ENCODE measurements at places on chromosomes 2 and 18.

- DNase-seq = no peak
Measured at GRCh38 chr2:236731767-236732580, 162.3 kb downstream of the ACKR3 start.

DNA sequence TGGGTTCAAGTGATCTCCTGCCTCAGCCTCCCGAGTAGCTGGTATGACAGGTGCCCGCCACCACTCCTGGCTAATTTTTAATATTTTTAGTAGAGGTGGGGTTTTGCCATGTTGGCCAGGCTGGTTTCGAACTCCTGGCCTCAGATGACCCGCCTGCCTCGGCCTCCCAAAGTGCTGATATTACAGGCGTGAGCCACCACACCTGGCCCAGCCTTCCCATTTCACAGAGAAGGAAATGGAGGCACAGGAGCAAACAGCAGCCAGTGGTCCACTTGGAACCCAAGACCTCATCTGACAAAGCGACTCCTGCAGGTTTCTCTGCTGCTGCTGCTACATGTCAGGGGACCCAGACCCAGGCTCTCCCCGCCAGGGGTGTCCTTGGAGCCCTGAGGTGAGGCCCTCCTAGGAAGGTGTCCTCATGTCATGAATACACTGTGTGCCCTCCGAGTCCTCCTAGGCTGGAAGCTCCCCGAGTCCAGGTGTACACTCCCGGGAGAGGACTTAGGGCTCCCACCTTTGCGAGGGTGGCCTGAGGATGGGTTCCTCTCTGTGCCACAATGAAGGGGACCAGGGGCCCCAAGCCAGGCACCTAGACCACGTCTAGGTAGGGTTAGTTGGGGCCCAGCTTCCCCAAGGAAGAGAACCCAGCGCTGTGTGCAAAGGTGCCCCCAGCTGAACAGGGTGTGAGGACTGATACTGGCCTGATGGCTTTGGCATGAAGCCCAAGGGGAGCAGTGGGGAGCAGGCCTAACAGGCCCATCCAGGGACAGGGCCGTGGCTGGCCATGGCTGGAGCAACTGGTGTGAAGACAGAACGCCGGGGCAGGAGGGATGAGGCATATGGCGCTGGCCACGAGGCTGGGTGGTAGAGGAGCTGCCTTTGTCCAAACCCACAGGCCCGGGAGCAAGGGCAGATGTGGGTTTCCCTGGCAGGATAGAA is 56.1 kb downstream of the HS6ST1 start:
- no peak for DNase-seq

GRCh38 chr2:28068088-28068487 is 177.6 kb downstream of the BABAM2 start:
- no peak for DNase-seq

- no peak for DNase-seq
Measured at GRCh38 chr18:80183273-80184050, 63.9 kb downstream of the PARD6G start.

DNA sequence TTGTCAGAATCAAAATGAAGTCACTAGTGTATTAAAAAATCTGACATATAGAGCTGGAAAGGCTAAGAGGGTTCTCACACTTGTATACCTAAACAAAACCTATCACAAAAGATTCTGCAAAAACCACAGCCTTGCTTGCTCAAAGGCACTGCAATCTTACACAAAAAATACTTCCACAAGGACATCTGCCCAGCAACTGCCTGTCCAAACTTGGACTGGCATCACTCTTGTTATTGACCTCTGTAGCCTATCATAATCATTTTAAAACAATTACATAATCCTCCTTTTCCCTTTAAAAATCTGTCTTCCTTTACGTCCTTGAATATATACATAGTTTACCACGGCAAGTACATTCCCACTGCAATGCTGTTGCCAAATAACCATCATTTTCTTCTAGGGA is 19.9 kb downstream of the CHMP3 start:
- DNase-seq = no peak

DNA sequence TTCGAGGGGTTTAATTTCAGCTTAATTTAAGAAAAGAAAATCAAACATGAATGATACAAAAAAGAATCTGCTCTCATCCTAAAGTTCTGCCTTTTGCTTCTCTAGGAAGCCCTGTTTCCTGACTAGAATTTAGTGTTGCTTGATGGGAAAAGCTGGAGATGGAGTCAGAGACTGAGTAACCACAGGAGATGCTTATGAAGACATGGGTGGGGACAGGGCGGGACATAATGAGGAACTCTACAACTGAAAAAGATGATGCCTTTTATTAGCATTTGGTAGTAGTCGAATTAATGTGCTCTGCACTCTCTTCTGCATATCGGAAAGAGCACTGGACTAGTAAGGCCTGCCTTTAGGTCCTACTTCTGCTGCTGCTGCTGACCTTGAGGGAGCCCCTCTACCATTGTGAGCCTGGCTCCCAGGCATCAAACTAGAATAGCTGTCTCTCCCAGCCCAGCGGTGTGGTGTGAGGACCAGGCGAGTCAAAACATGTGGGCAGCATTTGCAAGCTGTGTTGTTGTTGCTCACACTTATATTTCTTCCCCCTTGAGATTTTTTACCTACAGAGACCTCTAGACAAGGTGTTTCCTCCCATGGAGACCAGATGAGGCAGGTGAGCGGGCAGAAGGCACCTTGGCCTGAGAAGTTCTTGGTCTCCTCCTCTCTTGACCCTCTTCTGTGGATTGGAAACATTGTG is 61.5 kb downstream of the INPP4A start:
- DNase-seq = no peak

- no peak for DNase-seq
Measured at GRCh38 chr2:235968616-235969324, 199.4 kb downstream of the GBX2 start.

GRCh38 chr2:158542577-158542976 is 85.8 kb downstream of the PKP4 start:
- no peak for DNase-seq

DNA sequence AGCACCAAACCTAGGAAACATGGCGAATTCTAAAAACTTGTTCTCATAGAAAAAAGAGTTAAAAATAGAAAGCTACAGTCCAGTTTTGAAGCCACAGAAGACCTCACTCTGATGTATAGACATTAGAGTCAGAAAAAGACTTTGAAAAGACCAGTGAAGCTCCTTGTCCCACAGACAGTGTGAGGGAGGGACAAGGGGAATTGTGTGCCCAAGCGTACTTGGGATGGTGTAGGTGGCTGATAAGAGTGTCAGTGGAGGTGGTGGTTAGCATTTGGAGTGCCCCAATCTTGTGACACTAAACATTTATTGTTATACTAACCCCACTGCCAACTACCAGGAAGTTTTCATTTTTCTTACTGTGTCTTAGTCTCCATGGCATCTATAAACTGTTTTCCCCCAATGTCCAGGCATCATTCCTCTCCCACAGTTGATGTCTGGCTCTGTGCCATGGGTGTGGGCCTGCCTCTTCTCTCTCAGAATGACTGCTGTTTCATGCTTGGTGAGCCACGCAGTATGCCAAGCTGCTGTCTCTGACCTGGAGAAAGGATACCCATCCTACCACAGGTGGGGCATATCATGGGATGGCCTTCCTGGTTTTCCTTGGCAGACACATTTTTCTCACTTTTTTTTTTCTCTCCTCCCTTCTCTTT is 161.4 kb downstream of the RPIA start:
- DNase-seq = no peak

DNA sequence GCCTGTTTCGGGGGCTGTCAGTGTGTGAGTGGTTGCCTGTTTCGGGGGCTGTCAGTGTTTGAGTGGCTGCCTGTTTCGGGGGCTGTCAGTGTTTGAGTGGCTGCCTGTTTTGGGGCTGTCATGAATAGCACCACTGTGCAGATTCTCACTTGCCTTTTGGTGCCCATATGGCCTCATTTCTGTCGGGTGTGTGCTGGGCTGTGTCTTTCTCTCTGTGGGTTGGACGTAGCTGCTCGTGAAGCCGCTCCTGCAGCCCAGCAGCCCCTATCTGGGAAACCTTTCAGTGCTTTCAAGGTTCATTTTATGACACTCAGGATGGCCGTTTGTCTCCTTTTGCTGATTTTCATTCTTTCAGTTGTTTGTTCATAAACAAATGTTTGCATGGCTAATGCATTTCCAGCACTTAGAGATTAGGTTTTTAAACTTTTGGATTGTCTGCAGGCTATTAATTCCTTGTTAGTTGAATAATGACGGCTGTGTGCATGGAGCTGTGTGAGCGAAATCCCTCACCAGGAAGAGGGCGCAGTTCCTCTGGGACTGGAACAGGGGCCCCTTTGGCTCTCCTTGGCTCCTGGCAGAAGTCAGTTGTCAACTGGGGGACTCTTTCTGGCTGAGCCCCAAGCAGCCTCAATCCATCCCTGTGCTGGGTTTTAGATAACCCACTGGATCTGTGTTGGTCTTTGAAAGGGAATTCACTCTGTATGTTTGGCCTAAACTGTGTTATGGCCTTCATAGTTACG is 10.8 kb downstream of the AGAP1 start:
- no peak for DNase-seq

DNA sequence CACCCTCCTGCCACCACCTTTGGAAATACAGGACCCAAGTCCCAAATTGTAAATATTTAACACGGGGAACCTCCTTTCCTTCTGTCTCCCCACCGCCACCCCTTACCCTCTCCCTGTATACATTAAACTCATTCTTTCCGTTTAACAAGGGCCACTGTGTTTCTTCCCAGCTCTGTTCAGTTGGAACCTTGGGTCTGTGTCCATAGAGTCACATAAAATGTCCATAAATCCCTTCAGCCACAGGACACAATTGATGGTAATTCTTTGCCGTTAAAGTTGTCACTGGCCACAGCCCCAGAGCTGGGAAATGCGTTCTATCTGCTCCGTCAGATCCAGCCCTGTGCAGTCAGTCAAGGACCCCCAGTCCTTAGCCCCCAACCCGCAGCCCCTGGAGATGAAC is 49.9 kb upstream of the FZD7 start:
- DNase-seq = no peak

GRCh38 chr2:127174136-127174535 is 46.0 kb downstream of the CYP27C1 start:
- DNase-seq = no peak
